Dermis microvascular lymphatic vessel endothelial cell (primary cell): ENCODE measurements at places on chromosomes 4 and X.
A peak's percentile ranks its signal among the peaks of the same experiment; 100 is the strongest.

- DNase-seq: no peak
Observed at GRCh38 chr4:123462007-123462406, 65.4 kb downstream of the SPRY1 start.

GRCh38 chr4:2436301-2436700, 17.5 kb downstream of the CFAP99 start:
- no peak for DNase-seq

DNA sequence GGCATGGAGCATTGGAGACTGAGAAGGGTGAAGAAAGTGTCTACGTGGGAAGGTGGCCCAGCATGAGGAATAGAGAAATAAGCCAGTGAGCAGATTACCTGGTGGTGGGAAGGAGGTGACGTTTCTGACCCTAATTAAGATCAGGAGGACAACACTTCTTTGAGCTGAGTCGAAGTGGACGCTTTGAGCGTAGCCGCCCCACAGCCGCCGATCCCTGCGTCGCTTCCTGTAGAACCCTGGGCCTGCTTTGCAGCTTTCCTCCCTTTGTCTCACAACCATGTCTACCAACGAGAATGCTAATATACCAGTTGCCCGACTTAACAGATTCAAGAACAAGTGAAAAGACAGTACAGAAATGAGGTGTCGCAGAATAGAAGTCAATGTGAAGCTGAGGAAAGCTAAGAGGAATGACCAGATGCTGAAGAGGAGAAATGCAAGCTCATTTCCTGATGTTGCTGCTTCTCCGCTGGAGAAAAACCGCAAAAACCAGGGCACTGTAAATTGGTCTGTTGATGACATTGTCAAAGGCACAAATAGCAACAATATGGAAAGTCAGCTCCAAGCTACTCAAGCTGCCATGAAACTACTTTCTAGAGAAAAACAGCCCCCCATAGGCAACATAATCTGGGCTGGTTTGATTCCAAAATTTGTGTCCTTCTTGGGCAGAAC, 6.4 kb upstream of the ANTXR2 start:
- DNase-seq: no peak

DNA sequence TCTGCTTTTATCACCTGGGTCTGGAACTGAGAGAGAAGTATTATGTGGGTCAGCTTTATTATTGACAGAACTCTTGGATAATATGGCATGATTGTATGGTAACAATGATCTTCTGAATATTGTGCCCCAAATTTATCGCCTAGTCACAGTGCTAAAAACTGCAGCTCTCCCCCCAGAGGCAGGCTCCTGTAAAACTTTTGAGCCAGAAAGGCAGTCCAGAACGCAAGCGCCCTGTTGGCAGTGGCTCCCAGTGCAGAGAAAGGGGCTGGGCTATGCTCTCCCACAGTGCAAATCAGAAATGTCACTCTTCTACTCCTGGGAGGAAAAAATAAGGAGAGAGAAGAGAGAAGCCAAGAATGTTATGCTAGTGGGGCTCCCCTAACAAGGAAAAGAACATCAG, 50.5 kb downstream of the HELT start:
- DNase-seq: no peak

GRCh38 chr4:21811565-21811964, 137.0 kb downstream of the KCNIP4 start:
- DNase-seq: no peak

GRCh38 chr4:169677150-169677748, 56.9 kb downstream of the CLCN3 start:
- no peak for DNase-seq

GRCh38 chrX:151694661-151695582, at the start of gene PRRG3:
PRRG3 (plus strand) TSS chrX:151695458; CDS start chrX:151698815, 3,357 bp downstream.
- DNase-seq: no peak

DNA sequence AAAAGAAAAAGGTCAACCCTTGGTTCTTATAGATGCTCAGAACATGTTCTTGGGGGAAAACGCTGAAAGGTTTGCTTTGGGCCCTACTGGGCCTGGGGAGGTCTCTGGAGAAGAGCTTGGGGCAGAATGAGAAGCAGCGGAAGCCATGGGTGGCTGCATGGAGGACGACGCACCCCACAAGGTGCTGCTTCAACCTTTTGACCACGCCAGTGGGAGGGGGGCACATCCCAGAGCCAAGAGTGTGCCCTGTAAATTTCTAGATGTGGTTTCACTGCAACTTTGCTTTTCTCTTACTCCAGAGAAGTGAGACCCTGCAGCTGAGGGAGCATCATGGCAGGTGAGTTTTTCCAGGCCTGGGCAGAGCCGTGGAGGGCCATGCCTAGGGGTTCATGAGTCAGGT, 3.2 kb downstream of the PRRG3 start:
- no peak for DNase-seq

GRCh38 chr4:48035952-48036351, 19.4 kb downstream of the NIPAL1 start:
- DNase-seq: no peak

- no peak for DNase-seq
Observed at GRCh38 chrX:22652596-22652995, 347.2 kb upstream of the DDX53 start.

- no peak for DNase-seq
Observed at GRCh38 chrX:53237056-53237455, 12.0 kb upstream of the KDM5C start.

GRCh38 chrX:8815460-8816065, 14.4 kb upstream of the FAM9A start:
- peak; percentile 15 for DNase-seq

- DNase-seq: peak; percentile 37
Observed at GRCh38 chrX:104254442-104255115, at the start of gene ESX1. ESX1 (minus strand) TSS chrX:104254933; CDS start chrX:104254849, 84 bp downstream.

DNA sequence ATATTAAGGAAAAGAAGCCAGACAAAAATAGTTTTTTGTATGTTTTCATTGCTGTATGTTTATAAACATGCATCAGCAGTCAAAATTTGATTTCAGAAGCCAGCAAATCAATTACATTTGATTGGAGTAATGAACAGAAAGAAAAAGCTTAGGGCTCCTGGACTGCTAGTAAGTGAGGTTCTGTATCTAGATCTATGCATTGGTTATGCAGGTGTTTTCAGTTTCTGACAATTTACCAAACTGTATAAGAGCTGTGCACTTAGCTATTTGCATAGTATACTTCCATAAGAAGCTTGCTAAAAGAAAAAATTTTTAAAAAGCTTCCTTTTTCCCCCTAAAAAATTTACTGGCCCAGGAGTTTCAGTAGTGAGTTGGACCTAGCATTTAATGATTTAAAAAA, 881.6 kb downstream of the PCDH7 start:
- DNase-seq: no peak

- no peak for DNase-seq
Observed at GRCh38 chrX:109398833-109399232, 83.1 kb downstream of the GUCY2F start.
